ENCODE measurements at places on chromosomes 2 and 18. TPM values are rescaled to one million over a fixed set of nuclear protein-coding genes. Genes with fewer than 3 reads are reported as not detected.

Gene SERPINB10
- not detected for total RNA-seq

Gene WDR12
- total RNA-seq: 62.2 TPM

Gene EMILIN2
- total RNA-seq: 12.5 TPM

Gene TCF23
- total RNA-seq: not detected

DNA sequence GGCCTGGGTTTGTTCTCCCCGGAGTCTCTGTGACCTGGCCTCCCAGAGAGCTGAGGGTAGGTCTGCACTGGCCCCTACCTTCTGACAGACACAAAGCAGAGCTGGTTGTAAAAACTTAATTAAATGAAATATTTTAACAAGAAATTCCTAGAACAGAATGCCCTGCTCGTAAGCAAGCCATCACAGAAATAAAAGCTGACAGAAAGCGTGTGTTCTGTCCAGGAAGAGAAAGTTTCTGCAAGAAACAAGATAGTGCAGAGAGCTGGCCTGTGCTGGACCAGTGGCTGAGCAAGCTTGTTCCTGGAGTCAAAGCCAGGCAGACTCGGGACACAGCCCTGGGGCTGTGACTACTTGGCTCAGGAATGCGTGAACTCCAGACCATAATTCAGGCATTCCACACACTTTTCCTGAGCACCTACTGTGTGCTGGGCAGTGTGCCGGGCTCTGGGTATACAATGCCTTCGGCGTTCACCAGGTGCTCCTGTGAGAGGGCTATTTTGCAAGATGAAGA lies 51.6 kb downstream of the APOB start:
- no peak for DNase-seq
- peaks cover 18% of the 10 kb centered on the region for H3K27me3 ChIP-seq
- no peaks in the 10 kb centered on the region for H3K36me3 ChIP-seq
- no peak overlapping the region for H3K27ac ChIP-seq
- no peaks in the 10 kb centered on the region for H3K4me1 ChIP-seq

DNA sequence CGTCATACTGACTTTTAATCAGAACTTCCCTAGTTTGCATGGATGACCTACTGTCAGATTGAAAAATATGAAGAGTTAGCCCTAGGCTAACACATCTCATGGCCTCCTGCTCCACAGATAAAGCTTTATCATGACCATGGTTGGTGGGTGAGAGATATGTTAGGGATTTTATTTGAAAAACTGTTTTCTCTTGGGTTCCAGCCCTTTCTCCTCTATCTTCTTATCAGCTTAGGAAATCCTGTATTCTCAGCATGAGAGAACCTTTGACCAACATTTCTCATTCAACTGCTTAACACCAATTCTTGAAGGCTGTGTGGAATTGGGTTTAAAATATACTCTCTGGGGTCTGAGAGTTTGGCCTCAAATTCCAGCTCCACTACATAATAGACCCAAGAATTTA lies 1407.0 kb upstream of the CELF4 start:
- no peak overlapping the region for H3K27ac ChIP-seq
- H3K27me3 ChIP-seq: no peaks in the 10 kb centered on the region
- H3K4me1 ChIP-seq: no peaks in the 10 kb centered on the region
- no peak overlapping the region for H3K4me3 ChIP-seq
- DNase-seq: no peak

- H3K27ac ChIP-seq: no peak overlapping the region
- H3K4me3 ChIP-seq: no peak overlapping the region
- H3K27me3 ChIP-seq: no peaks in the 10 kb centered on the region
- no peak for DNase-seq
- H3K36me3 ChIP-seq: peaks cover 15% of the 10 kb centered on the region
- H3K4me1 ChIP-seq: no peaks in the 10 kb centered on the region
Observed at GRCh38 chr2:32478889-32479620, 122.2 kb downstream of the BIRC6 start.

- peaks cover 4% of the 10 kb centered on the region for H3K4me1 ChIP-seq
- no peak overlapping the region for H3K4me3 ChIP-seq
- no peaks in the 10 kb centered on the region for H3K36me3 ChIP-seq
- DNase-seq: no peak
Observed at GRCh38 chr2:172962824-172963223, 112.8 kb upstream of the MAP3K20 start.

GRCh38 chr2:75018162-75018561 lies 59.7 kb downstream of the POLE4 start:
- peaks cover 2% of the 10 kb centered on the region for H3K4me1 ChIP-seq
- no peaks in the 10 kb centered on the region for H3K27me3 ChIP-seq
- H3K36me3 ChIP-seq: peaks cover 4% of the 10 kb centered on the region
- DNase-seq: no peak

Measured in progenitor cell of endocrine pancreas (in vitro differentiated cells).